Activated T-helper 1 cell treated with Interleukin-2 at 50 U/mL for 16 hours (primary cell): ENCODE measurements at places on chromosomes 3 and 15.

- DNase-seq, result no peak
Measured at GRCh38 chr15:33296050-33296449, 14.7 kb upstream of the RYR3 start.

DNA sequence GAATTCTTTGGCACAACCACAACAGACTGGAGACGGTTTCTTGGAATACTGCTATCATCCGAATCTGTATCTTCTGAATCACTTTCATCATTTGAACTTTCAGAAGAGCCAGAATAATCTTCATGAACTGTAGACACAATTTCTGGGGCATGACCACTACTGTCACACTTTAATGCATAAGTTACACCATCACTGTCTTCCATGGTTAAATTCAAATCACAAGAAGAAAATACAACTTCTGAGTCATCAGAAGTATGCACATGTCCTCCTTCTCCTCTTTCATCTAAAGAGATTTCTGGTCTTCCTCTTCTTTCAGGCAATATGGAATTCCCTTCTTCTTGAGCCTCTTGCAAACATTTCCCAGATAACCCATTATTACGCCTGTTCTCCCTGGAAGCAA is 42.5 kb downstream of the SETD2 start:
- no peak for DNase-seq

DNA sequence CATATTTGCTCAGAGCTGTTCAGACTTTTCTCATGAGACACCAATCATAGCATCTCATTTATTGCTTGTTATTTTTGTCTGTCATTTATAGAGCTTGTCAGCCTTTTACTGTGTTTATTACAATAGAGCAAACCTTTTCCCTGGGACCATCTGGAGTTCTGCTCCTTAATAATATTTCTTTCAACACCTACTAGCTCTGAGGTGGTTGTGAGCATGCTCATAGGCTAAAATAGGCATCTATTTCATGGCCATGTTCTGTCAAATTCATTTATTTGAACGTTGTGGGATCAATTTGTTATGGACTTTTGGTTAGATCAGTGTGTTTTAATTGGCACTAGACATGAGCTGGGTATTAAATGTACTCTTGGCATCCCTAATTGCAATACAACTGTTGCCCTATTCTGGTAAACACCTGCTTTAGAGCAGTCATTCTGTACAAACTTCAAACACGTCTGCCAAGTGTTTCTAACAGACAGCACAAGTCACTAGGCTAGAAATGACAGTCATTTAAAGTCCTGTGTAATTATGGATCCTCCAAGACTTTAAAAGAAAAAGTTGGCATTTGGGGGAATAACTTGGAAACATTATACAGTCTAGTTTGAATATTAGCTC is 766.3 kb downstream of the ZNF385D start:
- DNase-seq, result no peak

- DNase-seq, result no peak
Measured at GRCh38 chr3:127049393-127049792, 66.5 kb downstream of the PLXNA1 start.

- DNase-seq, result no peak
Measured at GRCh38 chr15:58257776-58258325, 119.7 kb downstream of the AQP9 start.

DNA sequence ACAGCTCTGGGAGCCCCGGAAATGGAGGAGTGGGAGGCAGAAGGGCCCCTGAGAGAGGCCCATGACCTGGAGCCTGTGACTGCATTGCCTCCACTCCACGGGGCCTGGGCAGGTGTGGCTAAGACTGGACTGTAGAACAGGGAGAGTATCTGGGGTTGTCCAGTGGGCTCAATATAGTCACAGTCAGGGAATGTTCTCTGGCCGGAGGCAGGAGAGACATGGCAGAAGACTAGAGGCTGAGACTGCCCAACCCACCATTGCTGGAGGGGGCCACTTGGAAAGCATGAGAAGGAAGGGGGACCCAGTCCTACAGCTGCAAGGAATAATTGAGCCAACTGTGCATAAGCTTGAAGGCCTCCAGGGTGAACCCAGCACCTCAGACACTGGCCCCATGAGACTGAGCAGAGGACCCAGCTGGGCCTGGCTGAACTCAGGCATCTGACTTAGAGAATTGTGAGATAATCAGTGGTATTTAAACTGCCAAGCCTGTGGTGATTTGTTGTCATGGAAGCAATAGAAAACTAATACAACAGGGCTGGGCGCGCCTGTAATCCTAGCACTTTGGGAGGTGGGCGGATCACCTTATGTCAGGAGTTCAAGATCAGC is 33.1 kb downstream of the NIPA2 start:
- no peak for DNase-seq

DNA sequence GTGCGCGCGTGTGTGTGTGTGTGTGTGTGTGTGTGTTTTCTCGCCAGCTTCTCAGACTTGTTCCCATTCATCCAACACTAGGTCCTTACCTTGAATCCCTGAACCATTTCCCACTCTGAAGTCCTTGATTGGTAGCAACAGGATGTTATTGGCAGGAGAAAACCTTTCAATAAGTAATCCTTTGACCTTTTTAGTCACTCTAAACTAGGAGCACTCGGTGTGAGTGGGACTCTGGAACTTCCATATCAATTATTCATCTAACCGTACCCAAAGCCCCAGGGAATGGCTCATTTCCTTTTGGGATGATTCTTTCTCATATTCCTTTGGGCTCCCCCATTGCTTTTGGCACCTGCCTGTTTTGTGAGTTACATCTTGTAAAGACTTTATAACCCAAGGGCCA is 140.2 kb upstream of the SPRED1 start:
- no peak for DNase-seq
